ENCODE measurements at places on chromosomes 16 and 17.

GRCh38 chr16:20910781-20911321 is 10.3 kb downstream of the LYRM1 start:
- DNase-seq, result no peak

DNA sequence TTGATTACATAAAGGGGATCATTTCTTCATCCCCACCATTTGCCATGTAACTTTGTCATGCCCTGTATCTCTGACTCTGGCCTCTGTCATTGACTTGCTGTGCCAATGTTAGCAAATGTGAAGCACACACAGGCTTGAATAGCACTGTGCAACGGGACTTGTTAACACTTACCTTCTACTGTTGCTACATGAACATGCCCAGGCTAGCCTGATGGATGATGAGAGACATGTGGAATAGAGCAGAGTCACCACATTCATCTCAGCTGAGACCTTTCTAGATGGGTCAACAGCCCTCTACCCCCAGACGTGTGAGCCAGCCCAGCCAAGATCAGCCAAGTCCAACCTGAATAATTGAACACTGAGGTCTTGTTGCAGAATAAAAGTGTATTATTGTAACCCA is 162.1 kb upstream of the SALL1 start:
- DNase-seq, result no peak

GRCh38 chr17:48878920-48879898 is 13.4 kb upstream of the ATP5MC1 start:
- peak; percentile 36 for DNase-seq

- no peak for DNase-seq
Measured at GRCh38 chr17:79543531-79543930, 67.3 kb downstream of the RBFOX3 start.

DNA sequence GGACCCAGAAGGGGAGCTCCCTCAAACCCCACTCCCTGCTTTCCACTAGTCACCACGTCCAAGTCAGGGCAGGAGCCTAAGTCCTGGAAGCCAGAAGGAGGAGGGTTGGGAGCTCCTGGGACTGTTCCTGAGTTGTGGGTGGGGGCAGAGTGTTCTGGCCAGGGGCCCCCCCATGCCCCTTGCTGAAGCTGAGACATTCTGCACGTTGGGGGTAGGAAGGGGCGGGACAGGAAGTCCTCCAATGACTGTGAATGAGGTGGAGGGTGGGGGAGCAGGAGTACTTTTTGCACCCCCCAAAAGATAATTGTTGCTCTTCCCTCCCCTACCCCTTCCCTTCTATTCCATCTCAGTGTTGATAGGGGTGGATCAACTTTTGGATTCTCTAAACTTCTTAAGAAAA is 21.4 kb upstream of the C17orf113 start:
- no peak for DNase-seq

GRCh38 chr17:64499805-64500486 is 3.1 kb upstream of the POLG2 start:
- no peak for DNase-seq

- no peak for DNase-seq
Measured at GRCh38 chr16:26951950-26952349, 114.8 kb upstream of the C16orf82 start.

DNA sequence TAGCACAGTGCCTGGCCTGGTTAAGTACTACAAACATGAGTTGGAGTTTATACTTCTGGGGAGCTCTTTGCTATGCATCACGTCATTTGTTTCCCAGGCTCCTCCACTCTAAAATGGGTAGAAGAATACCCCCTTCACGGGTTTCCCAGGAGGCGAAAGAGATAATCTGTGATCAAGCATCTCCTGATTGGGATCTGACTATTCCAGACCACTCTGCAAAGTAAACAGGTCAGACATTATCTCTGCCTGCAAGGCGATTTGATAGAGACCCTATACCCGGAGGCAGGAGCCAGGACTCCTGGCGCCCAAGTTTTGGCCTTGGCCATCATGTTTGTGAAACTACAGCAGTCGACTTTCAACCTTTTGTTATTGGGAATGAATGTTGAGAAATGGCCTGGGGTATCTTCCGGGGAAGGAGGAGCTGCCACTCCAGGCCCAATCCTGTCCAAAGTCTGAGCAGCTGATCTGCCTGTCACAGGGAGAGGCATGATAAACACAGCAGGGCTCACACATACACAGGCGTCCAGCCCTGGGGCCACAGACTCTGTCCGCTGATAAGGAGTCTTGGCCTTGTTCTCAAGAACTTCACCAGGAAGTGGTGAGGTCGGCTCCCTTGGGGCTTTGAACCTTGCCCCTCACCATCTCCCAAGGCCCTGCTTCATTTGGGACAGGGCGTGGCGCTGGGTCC is 199.9 kb downstream of the MAF start:
- no peak for DNase-seq

DNA sequence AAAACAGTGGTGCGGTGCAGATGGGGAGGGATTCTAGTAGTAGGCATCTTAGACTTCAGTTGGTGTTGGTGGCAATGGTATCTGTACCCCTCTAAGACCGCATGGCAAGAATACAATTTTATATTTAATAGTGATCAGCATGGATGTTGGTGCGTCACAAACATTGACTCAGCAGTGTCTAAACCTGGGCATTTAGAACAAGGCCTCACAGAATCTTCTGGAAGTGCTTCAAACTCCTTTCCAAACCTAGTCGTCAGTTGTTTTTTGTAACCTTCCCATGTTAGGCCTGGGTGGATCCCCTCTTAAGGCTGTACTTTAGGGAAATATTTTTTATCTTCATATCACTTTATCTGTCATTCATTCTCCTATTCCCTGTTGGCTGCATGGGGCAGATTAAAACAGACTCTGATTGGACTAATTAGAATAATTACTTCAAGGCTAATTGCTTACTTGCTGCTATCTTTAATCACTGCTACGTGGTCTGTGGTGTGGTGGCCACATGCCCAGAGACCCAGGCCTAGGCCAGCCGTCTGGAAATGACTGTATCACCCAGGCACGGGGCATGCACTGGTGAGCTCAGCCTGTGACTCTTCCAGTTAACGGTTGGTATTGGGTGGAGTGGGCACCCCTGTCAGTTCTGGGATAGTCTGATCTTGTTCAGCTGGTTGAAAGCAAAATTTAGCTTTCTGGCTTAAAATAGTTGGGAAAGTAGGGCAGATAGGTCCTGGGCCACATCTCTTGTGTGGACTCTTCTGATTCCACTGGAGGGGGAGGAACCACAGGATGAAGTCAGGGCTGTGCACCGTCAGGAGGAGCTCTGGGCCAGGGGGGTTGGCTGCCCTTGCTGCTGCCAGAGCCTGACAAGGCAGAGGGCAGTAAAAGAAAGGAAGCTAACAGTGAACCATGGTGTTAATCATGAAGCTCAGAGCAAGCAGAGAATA is 4.5 kb downstream of the ALKBH5 start:
- no peak for DNase-seq

DNA sequence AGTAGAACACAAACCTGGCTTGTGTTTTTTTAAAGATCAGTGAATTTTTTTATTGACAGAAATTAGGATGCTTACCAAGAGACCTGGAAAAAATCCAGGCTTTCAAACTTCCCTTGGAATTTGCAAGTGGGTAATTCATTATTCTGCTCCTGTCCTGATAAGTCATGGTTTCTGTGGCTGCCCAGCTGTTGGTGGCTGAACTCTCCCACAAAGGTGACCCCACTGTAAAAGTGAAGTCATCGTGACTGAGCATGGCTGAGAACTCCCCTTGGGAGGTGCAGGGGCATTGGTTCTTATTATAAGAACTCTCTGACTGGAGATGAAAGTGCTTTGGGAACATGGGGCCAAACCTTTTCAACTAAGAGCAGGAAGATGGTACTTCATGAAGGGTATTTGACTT is 46.6 kb upstream of the TANC2 start:
- no peak for DNase-seq

DNA sequence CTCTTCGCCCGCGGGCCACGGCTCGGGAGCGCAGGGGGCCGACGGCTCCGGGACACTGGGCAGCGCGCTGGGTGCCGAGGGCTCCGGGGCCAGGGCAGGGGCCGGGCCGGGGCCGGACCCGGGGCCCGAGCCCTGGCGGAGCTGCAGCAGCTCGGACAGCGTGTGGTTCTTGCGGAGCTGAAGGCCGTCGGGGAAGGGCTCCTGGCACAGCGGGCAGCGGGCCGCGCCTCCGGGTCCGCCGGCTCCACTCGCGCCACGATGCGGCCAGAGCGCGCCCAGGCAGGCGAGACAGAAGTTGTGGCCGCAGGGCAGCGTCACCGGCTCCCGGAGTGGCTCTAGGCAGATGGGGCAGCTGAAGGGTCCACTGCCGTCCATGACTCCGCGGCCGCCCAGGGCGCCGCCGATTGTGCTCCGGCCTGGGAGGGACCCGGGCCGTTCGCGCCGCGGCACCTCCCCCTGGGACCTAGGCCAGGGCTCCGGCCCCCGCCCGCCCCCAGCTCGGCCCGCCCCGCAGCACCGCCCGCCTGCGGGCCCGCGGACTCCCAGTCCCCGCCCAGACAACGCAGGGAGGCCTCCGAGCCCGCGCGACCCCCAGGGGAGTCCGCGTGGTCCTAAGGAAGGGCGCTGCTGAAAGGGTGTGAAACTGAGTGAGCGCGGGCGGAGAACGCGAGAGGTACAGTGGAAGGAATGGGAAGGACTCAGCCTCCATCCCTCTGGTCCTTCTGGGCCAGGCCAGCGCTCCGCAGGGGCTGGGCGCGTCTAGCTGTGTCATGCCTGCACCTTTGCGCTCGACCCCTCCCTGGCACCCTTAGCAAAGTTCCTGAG is at the start of gene TRIM47:
TRIM47 (minus strand) TSS at position 408 of the 825 bp plus-strand sequence; CDS start at position 375, 33 bp downstream.
- no peak for DNase-seq

DNA sequence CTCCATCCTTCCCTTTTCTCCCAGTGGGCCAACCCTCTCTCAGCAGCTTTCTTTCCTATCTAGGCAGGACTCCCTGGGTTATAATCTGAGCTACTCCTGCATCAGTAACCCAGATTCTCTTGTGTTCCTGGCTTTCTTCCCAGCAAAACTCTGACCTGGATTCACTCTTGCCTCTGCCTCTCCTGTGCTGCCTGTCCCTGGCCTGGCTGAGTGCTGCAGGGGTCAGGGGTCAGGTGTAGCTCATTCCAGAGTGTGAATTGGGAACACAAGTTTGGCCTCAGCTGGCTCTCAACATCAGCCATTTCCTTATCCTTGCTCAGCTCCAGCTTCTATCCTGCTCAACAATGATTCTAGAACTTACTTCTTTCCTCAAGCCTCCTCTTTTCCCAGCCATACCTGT is 2.5 kb upstream of the ST6GALNAC2 start:
- DNase-seq, result no peak

DNA sequence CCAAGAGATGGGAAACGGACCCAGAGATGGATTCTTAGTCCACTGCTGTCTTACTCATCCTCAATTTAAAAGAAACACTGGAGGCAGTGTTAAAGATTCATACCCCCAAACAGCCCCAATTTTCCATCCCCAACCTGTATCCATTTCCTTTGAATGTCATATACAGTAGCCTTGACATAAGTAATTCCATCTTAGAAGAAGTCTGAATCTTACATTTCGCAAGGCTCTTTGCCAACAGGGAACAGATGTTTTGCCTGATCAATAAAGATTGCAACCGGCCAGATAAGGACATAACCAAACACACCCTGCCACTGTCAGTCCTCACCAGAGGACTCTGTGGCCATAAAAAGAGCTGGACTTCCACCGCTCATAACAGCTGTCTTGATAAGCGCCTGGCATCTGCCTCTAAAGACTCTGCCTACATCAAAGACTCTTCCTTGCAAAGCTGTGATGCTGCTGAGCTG is 59.0 kb upstream of the MED9 start:
- DNase-seq, result no peak

DNA sequence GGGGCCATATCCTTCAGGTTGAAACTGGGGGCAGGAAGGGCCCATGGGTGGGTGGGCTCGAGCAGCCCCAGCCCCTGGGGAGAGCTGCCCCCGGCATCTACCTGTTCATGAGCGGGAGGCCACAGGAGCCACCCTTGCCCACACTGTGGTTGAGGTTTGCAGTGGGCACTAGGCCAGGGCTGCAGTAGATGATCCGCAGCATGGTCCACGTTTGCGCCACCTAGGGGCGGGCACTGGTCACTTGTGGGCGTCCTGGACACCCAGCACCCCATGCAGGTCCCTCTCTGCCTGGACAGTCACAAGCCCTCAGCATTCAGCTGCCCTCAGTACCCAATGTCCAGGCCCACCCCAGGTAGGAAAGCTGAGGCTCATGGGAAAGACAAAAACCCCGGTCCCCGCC is 1.8 kb upstream of the JMJD8 start:
- DNase-seq, result no peak

Measured in stimulated activated CD4-positive, alpha-beta T cell treated with anti-CD3 and anti-CD28 coated beads, Interleukin-12 subunit alpha, Interleukin-12 subunit beta, amount 100 ng/mL, for 24 hours (primary cell).